ENCODE measurements at places on chromosomes 1 and 21.

GRCh38 chr1:232280910-232281309 lies 349.0 kb downstream of the SIPA1L2 start:
- no peak for DNase-seq

DNA sequence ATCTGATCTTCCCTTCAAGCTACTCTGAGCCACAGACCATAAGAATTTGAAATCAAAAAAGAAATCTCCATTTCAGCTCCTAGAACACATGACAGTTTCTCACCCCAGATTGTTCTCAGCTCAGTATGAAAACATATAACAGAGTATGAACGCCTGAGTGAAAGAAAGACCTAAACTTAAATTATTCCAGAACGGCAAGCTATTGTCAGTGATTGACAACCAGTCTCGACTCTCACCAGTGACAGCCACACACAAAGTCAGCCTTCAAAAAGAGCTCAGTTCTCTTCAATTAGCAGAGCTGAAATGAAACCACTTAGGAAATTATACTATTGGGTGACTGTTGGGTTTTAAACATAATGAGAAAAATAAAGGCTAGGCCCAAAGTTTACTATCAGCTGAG lies 312.8 kb downstream of the OMA1 start:
- no peak for DNase-seq

GRCh38 chr1:57795886-57796285 lies 372.0 kb upstream of the DAB1 start:
- DNase-seq, result no peak

DNA sequence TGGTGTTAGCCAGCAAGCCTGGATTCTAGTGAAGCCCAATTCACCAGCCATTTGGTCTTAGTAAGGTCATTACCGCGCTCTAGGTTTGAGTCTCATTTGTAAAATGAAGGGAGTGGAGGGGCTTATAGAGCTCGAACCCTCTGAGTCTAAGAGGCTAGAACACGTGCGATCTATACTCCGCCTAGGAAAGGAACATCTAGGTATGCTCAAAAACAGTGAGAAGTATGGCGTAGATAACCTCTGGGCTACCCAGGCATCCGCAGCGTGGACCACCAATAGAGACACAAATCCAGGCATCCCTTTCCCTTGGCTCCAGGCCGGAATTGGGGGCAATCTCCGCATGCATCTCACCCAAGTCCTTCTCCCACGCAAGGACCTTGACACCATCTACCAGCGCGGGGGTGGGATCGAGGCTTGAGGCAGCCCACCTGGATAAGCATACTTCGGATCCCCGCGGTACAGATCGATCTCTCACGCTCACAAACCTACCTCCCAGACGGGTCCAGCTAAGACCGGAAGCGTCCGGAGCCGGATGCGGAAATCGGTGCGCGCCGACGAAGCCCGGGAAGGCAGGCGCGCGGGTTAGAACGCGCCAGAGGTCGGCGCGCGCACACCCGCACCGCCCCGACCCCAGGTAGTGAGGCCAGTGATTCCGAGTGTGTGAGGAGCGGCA lies at the start of gene METTL25B:
Gene METTL25B (plus strand): TSS at position 544 of the 673 bp plus-strand sequence. CDS start 636 bp downstream, outside the sequence.
- DNase-seq, result peak; percentile 88

- DNase-seq, result no peak
Measured at GRCh38 chr1:91501523-91501851, 836 bp downstream of the CDC7 start.

DNA sequence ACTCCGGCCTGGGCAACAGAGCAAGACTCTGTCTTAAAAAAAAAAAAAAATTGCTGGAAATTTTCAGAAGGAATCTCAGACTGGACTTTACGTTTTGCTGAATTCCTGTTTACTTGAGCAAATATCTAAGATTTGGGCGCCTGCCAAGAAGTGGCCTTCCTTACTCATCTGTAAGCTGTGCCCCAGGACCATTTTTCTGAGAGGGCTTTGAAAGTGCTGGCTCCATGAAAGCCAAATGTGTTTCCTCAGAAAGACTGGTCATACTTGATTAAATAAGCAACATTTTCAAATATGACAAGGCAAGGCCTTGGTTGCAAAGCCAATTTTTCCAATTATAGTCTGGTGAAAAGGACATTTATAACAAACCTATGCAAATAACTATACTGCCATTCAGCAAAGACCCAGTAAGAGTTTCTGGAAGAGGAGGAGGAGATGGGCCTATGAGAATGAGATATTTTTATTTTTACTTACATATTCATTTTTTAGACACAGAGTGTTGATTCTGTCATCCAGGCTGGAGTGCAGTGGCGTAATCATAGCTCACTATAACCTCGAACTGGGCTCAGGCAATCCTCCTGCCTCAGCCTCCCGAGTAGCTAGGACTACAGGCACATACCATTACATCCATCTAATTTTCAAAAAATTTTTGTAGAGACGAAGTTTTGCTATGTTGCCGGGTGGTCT lies 56.3 kb upstream of the HTR1D start:
- no peak for DNase-seq

DNA sequence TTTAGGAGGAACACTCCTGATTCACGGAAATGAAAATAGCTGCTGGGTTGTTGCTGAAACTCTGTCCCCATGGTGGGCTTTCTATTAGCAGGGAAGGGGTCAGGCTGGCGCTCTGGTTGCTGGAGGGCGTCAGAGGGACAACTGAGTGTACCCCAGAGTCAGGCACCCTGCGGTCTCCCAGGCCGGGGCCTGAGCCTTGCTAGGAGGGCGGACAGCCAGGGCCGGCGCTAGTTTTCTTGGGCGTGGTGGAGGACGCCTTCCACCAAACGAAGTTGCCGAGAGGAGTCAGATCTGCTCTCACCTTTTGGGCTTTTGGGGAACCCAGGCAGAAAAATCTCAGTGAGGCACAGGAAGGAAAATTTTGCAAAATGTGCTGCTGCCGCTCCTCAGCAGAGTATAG lies 54.8 kb downstream of the NGF start:
- no peak for DNase-seq

GRCh38 chr1:223720971-223721591 lies 8.7 kb downstream of the CAPN2 start:
- no peak for DNase-seq

DNA sequence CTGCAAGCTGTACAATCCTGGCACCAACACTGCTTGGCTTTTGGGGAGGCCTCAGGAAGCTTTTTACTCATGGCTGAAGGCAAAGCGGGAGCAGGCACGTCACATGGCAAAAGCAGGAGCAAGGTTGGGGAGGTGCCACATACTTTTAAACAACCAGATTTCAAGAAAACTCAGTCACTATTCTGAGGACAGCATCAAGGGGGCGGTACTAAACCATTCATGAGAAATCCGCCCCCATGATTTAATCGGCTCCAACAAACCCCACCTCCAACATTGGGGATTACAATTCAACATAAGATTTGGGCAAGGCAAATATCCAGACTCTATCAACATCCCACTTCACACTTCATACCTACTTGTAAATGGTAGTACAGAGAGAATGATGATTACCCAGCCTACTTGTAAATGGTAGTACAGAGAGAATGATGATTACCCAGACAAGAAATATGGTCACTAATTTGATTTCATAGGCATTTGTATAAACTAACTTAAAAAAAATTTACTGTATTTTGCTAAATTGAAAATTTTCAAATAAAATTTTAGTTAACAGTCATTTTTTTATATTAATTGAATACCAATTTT lies 24.9 kb downstream of the ATP5PF start:
- no peak for DNase-seq

- no peak for DNase-seq
Measured at GRCh38 chr1:81298266-81298665, 502.5 kb upstream of the ADGRL2 start.

- peak; percentile 45 for DNase-seq
Measured at GRCh38 chr1:233328142-233328921, 808 bp downstream of the MAP3K21 start.

- no peak for DNase-seq
Measured at GRCh38 chr1:180579961-180580611, 21.3 kb downstream of the OVAAL start.

DNA sequence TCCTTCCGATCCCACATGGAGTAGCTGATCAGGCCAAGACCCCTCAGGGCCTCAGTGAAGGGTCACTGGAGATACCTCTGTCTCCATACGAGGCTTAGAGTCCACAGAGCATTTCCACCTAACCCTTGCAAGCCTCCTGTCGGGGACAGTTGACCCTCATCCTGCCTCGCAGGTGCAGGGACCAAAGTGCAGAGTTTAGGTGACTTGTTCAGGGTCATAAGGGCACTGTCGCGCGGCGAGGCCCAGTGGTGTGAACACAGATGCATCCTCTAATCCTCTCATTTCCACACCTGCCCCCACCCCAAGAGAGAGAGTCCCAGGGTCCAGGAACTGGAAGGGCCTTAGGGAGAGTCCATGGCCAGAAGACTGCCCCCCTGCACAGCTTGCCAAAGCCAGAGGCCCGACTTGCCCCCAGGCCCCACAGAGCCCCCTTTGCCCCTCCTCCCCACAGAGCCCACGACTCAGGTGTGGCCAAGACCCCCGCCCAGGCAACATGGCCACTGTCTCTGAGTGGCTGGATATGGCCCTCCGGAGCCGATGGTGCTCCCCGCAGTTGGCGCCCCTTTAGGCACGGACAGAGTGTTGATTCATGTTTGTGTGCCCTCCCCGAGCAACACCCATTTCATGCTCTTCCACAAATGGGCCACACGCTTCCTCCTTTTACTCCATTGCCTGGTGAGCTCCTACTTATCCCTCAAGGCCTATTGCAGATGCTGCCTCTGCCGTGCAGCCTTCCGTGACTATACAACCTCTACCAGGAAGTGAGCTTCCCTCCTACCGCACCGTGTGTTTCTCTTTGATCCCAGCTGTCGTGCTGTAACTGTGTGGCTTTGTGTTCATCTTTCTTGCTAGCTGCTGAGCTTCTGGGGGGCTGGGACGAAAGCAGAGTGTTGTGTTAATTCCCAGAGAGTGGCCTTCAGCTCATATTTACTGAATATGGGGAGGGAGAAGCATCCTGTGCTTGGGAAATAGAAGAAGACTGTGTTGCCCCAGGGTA lies 1.7 kb downstream of the TRPM2 start:
- DNase-seq, result no peak

GRCh38 chr1:47262787-47263413 lies 30.9 kb upstream of the TAL1 start:
- DNase-seq, result peak; percentile 31

GRCh38 chr1:201542309-201543035 lies 3.5 kb downstream of the NAV1 start:
- no peak for DNase-seq

DNA sequence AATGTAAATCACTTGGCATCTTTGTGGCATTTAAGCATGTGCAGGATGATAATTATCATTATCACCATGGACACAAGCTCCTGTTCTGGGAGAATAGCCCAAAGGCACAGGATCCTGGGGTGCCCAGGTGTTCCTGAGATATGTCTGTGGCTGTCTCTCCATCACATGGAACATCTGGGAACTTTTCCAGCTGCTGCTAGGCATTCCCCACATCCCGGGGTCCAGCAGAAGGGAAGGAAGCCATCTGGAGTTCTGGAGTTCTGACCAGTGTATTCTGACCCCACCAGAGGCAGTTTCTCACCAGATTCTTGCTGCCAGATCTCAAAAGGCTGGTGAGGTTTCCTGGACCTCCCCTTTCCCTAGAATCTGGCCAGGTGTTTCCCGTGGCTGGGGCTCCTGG lies 259.7 kb upstream of the VAMP3 start:
- DNase-seq, result no peak

GRCh38 chr1:3656450-3657095 lies 4.3 kb downstream of the TP73 start:
- peak; percentile 39 for DNase-seq

DNA sequence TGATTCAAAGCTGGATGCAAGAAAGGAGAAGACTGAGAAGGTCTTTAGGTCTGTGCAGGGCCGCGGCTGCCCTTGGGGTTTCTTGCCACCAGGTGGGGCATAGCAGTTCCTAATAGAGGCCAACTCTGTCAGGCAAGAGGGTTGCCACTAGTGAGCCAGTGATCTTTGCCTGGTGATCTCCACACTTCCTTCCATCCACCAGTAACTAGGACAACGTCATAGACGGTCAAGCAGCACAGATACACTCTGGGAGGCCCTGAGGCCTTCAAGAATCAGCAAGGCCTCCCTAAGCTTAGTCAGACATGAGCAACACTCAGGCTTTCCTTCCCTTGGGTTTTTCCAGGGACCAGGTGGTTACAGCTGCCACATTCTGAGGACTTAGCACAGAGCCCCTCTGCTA lies 32.9 kb upstream of the ATP2B4 start:
- DNase-seq, result peak; percentile 60

GRCh38 chr1:14487671-14488070 lies 110.8 kb upstream of the KAZN start:
- DNase-seq, result no peak

DNA sequence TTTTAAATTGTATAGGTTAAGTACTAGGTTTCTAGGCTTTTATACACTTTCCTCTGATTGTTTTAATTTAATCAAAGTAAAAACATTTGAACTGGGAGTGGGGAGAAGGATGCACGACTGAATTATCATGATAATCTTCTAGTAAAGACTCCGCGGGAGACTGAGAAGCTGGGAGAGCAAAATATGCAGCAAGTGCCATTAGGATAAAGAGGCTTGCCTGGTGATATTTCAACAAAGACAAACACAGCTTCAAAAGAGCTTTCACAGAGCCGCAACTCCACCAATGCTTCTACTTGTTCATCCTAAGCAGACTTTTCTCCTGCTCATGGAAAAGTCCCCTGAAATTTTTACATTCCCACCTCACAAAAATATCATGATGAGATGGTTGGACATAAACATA lies 239.0 kb upstream of the PTBP2 start:
- DNase-seq, result no peak

GRCh38 chr1:197200272-197200899 lies 53.9 kb upstream of the ASPM start:
- DNase-seq, result no peak

- no peak for DNase-seq
Measured at GRCh38 chr1:61579802-61580201, 145.1 kb downstream of the TM2D1 start.

DNA sequence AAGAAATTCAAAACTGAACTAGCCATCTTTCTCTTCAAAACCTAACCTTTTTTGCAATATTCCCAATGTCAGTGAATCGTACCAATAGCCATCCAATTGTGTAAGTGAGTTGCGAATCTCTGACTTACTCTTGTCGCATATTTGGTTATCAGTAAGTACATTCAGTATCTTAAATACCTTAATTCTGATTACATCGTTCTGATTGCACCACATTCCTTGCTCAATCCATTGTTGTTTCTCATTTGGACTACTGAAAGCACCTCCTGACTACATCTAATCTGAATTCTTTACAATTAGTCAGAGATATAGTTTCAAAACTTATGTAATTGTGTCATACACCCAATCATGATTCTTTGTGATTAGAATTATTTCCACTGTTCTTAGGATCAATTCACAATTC lies 16.8 kb upstream of the BRINP3 start:
- no peak for DNase-seq

- no peak for DNase-seq
Measured at GRCh38 chr1:83990734-83991133, 8.2 kb downstream of the TTLL7 start.

Data from activated T-cell treated with anti-CD3 and anti-CD28 coated beads, Interleukin-2, amount 50 U/mL, for 72 hours (primary cell).